ENCODE measurements at places on chromosomes 2 and 18.

- peak; percentile 54 for DNase-seq
Observed at GRCh38 chr2:62266433-62267038, 70.6 kb downstream of the B3GNT2 start.

DNA sequence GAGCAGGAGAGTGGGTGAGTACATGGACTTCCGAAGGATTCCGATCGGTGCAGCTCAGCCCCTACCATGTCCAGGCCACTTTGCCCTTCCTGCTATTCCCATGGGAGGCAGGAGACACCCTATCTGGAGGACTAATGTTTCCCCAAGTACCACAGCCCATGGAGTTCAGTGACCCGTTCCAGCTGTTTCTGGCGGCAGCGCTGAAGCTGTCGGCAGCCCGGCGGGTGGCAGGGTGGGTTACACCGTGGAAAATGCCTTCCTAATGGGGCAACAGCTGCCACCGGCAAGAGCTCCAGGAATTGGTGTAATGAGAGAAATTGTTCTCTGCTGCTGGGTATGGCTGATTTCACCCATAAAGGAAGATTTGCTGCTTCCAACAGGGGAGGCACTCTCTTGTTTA lies 98.3 kb downstream of the MYCN start:
- DNase-seq = no peak

- DNase-seq = peak; percentile 27
Observed at GRCh38 chr2:26298638-26299393, 47.1 kb upstream of the SELENOI start.

DNA sequence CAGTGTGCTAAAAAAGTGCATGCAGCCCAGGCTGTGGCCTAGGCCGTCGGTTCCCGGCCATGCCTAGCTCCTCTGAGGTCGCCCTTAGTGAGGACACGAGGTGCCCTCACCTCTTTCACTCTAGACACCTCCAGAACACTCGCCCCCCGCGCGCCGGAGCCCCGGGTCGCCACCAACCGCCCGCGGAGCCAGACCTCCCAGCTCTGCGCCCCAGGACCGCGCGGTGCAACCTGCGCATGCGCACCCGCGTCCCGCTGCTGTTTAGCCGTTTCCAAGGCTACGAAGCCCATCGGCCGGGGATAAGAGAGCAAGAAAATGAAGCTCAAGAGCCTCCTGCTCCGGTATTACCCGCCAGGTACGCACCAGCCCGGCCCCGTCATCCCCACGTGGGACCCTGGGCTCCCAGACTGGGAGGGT lies at the start of gene DAW1:
TSS of gene DAW1 (plus strand) at position 257 of the 417 bp plus-strand sequence. CDS start at position 316, 59 bp downstream.
- DNase-seq = no peak

GRCh38 chr2:72515696-72516095 lies 310.1 kb downstream of the EXOC6B start:
- DNase-seq = no peak

- no peak for DNase-seq
Observed at GRCh38 chr2:151782378-151783132, 45.7 kb downstream of the ARL5A start.

GRCh38 chr2:102504833-102505232 lies 31.8 kb downstream of the SLC9A4 start:
- DNase-seq = no peak

- DNase-seq = peak; percentile 88
Observed at GRCh38 chr2:158600155-158600802, 143.5 kb downstream of the PKP4 start.

DNA sequence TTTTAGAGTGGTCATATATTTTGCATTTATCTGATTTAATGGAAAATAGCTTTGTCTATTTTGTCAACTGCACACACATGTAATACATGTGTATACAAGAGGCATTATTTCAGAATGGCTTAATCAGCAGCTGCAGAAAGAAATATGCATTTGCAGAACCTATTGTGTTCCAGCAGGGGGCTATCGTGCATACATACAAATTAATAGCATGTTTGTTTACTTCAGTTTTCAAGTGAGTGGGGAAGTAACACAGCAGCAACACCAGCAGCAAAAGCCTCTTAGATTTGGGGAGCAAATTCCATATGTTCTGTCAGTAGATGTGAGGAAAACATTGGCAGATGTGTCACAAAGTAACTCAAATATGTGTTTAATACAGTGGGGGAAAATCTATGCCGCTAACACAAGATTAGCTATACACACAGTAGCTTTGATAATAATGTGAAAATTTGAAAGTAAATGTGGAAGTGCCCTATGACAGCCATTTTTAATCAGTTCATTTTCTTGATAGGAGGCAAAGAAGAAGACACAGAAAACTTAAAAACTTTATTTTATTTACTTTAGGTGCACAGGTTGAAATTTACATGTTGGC lies 218.1 kb downstream of the WDR7 start:
- peak; percentile 24 for DNase-seq

DNA sequence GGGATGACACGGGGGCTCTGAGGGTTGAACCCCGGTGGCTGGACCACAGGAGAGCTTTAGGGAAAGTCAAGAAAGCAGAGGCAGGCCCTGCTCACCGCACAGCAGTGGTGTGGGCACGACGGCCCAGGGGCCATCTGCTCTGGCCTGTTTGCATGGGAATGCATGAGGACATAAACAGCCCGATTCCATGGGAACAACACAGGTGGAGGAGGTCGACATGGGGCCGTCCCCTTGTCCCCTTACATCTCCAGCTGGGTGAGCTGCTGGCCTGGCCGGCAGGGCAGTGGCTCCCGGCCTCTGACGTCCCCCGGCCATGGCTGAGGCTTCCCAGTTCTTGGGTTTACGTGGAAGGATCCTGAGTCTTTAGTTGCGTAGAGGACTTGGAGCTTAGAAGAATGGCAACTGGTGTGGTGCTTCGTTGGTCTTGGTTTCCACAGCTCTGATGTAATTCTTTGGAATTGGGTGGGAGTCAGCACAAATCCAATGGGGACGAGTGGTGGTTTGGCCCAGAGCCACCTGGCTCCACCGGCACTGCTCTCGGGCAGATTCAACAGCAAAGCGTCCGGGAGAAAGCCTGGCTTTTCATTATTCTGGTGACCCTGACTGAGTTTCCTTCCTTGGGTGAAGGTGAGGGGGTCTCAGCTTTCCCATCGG lies 98.3 kb upstream of the HDAC4 start:
- peak; percentile 56 for DNase-seq

- DNase-seq = no peak
Observed at GRCh38 chr2:19255481-19255880, 102.9 kb downstream of the OSR1 start.

- DNase-seq = peak; percentile 34
Observed at GRCh38 chr2:232327105-232328031, 51.2 kb upstream of the ALPP start.

DNA sequence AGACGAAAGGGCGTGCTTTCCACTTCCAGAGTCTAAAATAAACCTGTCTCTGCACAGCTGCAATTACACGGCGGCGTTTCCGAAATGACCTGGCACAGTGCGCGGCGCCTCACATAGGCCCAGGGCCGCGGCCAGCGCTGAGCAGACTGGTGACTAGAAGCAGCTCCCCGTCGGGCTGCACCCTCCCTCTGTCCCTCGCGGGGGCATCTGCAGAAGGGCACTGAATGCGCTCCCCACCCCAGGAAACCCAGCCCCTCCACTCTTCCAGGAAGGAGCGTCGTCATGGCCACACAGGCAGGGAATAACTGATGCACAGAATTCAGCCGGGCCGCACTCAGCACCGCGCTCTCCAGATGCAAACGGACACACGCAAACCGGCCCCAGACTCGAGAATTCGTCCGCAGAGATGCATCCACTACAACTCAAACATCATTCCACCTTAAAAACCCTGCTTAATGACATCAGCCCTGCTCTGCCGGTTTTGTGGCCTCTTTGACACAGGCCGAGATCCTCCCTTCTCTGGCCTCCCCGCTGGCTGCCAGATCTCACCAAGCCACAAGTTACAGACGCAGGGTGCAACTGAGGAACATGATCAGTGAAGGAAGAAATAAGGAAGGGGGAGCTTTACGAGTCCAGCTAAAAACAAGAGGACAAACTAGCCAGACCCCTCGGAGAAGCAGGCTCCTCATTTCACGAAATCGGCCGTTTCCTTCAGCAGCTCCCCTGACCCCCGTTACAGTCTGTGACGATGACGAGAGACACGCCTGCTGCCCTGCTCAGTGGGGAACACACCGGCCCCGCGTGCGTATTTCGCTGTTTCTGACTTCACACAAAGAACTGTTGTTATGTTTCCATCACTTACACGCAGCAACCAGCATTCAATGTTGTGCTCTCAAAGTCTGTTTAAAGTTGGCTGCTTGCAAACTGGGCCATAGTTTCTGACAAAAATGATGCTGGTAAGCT lies 40.2 kb downstream of the MBP start:
- DNase-seq = no peak

GRCh38 chr2:168089200-168089599 lies 158.2 kb downstream of the STK39 start:
- DNase-seq = no peak

- DNase-seq = no peak
Observed at GRCh38 chr2:218819093-218819492, 12.5 kb downstream of the PRKAG3 start.

- no peak for DNase-seq
Observed at GRCh38 chr2:232342635-232343565, 35.7 kb upstream of the ALPP start.

DNA sequence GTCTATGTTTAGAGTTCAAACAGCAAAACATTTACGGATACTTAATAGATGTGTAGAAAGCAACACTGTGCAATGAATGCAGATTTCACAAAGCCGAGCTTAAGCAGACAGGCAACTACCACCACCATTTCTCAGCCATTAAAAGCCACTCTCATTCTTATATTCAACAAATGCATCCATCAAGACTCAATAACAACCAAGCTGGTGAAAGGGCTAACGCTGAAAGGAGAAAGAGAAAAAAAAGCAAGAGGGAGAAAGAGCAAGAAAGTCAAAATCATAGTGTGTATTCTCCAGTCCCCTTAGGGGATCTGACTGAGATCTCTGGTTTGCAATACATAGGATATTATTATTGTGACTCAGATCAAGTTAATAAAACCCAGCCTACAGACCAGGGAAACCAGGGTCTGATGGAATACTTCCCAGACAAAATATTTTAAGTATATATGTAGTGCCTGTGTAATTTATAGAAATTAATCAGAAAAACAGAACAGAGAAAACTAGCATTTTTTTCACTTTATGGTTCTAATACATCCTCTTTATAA lies 14.1 kb downstream of the SATB2 start:
- DNase-seq = no peak

- no peak for DNase-seq
Observed at GRCh38 chr2:28582152-28582551, 86.3 kb downstream of the PLB1 start.

- DNase-seq = no peak
Observed at GRCh38 chr2:239222706-239223309, 178.0 kb downstream of the HDAC4 start.

DNA sequence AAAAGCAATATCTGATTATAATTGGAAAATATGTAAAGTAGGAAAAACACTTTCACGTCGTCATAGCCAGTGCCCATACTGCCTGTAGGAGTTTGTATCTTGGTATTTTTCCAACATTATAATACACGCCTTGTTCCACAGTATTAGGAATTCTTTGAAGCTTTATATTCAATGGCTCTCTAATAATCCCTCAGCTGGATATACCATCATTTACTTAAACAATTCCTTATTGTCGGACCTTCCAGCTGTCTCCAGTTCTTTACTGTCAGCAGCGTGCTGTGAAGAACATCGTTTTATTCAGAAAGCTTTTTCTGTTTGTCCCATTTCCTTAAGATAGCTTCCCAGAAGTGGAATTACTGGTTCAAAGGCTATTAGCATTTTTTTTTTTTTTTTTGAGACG lies 31.7 kb downstream of the ATP6V1C2 start:
- DNase-seq = no peak

DNA sequence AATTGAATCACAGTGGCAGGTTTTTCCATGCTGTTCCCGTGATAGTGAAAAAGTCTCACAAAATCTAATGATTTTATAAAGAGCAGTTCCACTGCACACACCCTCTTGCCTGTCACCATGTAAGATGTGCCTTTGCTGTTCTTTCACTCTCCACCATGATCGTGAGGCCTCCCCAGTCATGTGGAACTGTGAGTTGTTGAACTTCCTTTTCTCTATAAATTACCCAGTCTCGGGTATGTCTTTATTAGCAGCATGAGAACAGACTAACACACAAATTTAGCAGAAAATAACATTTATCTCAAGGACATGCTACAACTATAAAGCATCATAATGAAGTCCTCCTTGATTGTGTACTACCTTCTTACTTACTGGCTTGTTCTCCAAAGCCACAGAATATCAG lies 1526.0 kb downstream of the LRP1B start:
- no peak for DNase-seq

DNA sequence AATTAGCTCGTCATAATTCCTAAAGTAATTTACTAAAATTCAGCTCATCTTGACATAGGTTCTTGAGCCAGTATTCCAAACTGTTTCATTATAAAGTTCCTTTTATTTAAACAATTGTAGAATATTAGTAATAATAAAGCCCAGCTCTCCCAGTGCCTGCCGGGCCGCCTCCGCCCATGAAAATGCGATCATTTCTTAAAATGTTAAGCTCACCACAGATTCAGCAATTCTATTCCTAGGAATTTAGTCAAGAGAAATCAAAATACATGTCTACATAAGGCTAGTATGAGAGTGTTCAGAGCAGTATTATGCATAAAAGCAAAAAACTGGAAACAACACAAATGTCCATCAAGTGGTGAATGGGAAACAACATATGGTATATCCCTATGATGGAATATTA lies 52.0 kb downstream of the XDH start:
- DNase-seq = no peak

- DNase-seq = no peak
Observed at GRCh38 chr2:8641301-8641965, 40.4 kb upstream of the ID2 start.

DNA sequence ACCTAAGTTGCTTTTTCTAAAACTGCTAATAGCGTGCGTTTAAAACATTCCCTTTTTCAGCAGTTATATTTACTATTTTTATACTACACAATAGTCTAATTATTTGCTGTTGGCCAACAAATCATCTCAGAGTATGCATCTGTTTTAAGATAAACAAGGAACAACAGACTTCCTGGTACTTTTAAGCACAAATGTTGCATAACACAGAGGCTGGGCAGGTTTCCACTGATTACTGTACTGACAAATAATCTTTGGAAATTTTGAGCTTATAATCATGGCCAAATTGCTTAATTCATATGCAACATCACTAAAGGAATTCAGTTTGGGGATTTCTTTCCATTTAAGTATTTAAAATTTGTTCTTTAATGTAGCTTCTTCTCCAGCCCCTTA lies 737.4 kb upstream of the SALL3 start:
- DNase-seq = no peak

- DNase-seq = no peak
Observed at GRCh38 chr2:172630181-172630580, 74.3 kb downstream of the PDK1 start.

GRCh38 chr2:219249203-219249980 lies 3.7 kb upstream of the TUBA4B start:
- peak; percentile 34 for DNase-seq
